Esophagus squamous epithelium (tissue), 5 donors: ENCODE measurements at places on chromosomes 5 and 9. TPM values are rescaled to one million over a fixed set of nuclear protein-coding genes. Genes with fewer than 3 reads are reported as not detected.

The CDH18 gene
- not detected for total RNA-seq

The POLR3G gene
- total RNA-seq = 8.0 TPM

DNA sequence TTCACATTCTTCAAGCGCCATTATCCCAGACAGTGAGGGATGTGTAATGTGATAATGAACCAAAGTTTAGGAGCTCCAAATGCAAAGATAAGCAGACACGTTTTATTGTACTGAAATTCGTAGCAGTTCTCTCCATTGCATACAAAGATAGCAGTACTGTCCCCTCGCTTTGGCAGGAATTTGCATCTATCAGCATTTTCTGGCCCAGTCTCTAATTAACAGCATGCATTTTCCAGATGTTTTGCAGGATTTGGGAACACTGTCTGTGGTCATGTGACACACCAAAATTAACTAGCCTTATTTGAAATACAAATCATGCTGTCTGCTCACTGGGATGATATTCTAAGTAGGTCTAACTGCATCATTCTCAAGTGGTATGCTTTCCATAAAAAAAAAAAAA, 235.9 kb upstream of the TRPM3 start:
- DNase-seq = no peak

DNA sequence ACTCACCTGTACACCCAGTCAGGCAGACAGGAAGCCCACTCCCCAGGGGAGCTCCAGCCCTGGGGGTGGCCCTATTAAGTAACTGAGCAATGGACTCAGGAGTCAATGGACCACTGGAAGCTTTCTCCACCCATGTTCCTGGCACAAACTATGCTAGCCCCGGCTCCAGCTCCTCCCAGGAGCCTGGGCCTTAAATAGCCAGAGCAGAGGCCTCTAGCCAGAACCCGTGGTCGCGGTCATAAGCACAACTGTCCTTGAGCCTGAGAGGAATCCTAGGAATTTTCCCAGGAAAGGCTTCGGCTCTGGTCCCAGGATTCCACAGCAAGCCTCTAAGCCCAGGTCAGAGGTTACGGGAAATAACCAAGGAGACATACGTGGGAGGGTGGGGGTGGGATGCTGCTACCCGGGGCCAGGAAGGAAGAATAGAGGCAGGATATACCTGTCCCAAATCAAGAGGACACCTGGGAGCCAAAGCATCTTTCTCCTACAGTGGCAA, 5.5 kb downstream of the SEPTIN8 start:
- no peak for DNase-seq

- no peak for DNase-seq
Observed at GRCh38 chr5:7828269-7828668, 22.7 kb downstream of the CFAP90 start.

DNA sequence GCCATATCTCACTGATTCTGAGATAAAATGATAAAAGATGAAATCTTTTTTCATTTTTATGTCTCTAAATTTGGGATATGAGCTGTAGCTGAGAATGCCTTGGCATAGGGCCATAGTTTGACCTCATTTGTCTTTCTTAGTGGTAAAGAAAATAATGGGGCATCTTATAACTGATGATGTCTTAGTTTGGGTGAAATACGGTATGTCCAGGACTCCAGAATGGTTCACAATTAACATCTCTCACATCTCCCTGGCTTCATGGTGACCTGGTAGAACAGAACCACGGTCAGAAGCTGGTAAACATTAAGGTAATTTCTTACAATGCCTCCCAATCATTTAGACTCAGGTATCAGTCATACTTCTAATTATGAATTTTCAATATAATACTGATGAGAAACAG, 250.8 kb downstream of the MAT2B start:
- no peak for DNase-seq

DNA sequence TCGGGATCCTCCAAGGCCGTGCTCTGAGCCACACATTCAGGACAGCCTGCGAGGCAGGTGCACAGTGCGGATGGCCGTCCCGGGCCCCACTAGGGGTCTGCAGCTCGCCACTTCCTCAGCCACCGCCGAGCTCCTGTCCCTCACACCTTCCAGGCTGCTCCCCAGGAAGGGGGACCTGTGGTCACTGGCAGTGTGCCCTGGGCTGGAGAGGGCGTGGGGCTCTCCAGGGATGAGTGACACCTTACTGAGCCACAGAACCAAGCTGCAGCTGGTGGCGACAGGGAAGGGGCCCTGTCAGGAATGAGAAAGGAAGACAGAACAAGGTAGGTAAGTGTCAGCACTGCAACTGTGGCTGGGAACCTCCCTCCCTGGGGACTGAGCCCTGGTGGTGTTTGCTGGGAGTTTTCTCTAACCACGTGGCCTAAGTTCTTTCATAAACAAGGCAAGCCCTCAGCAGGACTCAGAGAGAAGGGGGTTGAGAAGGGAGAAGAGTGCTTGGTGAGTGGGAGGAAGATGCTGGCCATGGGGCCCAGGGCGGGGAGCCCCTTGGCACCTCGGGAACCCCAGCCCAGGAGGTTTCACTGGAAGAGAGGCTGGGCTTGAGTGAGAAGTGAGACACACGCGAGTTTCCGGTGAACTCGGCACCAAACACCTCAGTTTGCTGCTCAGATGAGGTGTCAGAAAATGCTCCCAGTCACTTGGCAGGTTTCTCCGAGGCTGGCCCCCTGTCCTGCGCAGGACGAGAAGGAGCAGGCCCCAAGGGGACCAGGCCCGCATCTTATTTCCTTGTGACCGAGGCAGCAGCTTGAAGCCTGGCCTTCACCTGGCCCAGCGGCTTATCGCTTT, 5.2 kb downstream of the IL13 start:
- no peak for DNase-seq

GRCh38 chr5:56077796-56078233, 83.1 kb upstream of the IL6ST start:
- DNase-seq = no peak

GRCh38 chr5:54659700-54660131, 142.2 kb downstream of the SNX18 start:
- DNase-seq = no peak
